CD4-positive, alpha-beta T cell treated with Interleukin-6 at 100 ng/mL for 8 hours (primary cell): ENCODE measurements at places on chromosomes 6 and 20.

GRCh38 chr6:80547827-80548226 is 441.4 kb downstream of the BCKDHB start:
- no peak for DNase-seq

DNA sequence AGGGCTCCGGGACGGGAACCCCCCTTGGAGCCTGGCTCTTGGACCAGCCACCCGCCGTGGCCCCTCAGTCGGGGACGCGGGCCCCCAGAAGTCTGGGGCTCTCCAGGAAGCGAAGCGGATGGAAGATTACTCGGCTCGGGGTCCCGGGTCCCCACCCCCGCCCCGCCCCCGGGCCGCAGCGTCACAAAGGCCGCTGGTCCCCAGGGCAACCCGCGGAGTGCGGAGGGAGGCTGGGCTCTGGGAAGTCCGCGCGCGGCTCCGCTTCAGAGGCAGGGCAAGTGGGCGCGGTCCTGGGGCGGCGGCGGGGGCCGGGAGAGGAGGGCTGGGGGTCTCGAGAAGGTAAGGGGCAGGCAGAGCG is at the start of gene FNDC11:
TSS of gene FNDC11 (plus strand) at position 227 of the 358 bp plus-strand sequence. CDS start 1,505 bp downstream, outside the sequence.
- DNase-seq = peak; percentile 27

- no peak for DNase-seq
Observed at GRCh38 chr6:54881067-54881730, 34.6 kb downstream of the FAM83B start.

GRCh38 chr20:4090756-4091489 is 75.6 kb upstream of the RNF24 start:
- no peak for DNase-seq

- DNase-seq = no peak
Observed at GRCh38 chr6:30748851-30749540, 4.6 kb upstream of the IER3 start.
